ENCODE measurements at places on chromosomes 11 and 22. TPM values are rescaled to one million over a fixed set of nuclear protein-coding genes. Genes with fewer than 3 reads are reported as not detected.
A peak's percentile ranks its signal among the peaks of the same experiment; 100 is the strongest.

PHOX2A gene
- not detected for total RNA-seq

PHF21A gene
- total RNA-seq: 54.3 TPM

PLEKHB1 gene
- total RNA-seq: 29.1 TPM

IFITM10 gene
- 5.5 TPM for total RNA-seq

GRCh38 chr11:1019321-1019910 is 17.1 kb downstream of the MUC6 start:
- no peak for DNase-seq

DNA sequence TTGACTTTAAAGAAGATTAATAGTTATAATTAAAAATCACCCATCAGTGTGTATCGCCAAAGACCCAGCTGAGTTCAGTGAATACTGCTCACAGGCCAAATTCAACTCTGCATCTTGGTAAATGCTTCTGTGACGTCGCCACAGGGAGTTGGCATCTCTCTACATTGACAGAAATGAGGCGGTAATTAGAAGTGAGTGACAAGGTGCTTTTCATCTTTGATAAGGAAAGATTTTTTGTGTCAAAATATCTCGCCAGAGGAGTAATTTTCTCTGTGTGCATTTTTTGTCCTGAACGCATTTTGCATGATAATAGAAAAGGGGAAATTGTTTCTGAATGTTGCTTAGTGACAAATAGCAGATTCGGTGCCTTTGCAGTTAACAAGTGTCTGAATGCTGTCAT is 345.8 kb downstream of the CNTN5 start:
- no peak for DNase-seq

DNA sequence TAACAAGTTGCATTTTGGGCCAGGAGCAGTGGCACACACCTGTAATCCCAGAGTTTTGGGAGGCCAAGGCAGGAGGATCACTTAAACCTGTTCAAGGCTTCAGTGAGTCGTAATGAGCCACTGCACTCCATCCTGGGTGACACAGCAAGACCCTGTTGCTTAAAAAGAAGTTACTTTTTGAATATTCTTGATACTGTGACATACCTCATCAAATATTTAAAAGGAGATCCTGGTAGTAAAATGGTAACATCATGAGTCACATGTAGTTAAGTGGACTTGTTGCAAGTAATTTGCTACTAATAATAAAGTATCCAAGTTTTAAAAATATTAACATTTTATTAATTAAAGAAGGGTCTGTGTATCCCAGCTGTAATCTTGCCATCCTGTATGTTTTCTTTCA is 18.3 kb downstream of the HMGXB4 start:
- DNase-seq: no peak

- DNase-seq: no peak
Observed at GRCh38 chr11:1827931-1828330, 6.9 kb upstream of the SYT8 start.

- peak; percentile 92 for DNase-seq
Observed at GRCh38 chr22:19880786-19881569, 26.3 kb upstream of the GNB1L start.

DNA sequence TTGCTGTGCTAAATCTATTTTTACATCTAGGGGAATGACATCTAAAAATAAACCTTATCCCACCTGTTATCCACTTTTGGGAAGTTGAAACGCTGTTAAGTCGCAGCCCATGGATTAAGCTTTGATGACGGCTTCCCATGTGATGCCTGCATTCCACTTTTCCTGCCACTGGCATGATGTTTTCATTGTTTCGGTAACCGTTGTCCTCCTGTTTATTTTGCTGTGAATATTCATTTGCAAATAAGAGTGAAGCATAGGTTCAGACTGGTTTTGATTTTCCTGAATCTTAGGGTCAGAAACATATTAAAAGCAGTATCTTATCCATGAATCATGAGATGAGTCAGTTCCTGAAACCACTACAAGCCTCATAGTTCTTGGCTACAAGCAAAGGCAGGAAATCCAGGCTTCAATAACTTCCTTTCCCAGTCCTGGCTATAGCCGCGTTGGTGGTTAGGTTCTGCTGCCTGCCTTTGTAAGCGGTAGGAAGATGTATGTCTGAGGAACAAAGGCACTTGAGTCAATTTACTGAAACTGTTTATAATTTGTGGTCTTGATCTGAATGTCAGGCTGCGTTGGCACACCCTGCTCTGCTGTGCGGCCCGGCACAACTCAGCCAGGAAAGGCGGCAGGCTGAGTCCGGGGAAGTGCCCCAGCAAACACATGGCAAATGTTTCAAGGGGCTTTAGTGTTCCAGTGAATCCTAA is 19.4 kb downstream of the TEAD1 start:
- DNase-seq: peak; percentile 92

GRCh38 chr11:122234780-122235179 is 118.8 kb upstream of the BLID start:
- DNase-seq: no peak

DNA sequence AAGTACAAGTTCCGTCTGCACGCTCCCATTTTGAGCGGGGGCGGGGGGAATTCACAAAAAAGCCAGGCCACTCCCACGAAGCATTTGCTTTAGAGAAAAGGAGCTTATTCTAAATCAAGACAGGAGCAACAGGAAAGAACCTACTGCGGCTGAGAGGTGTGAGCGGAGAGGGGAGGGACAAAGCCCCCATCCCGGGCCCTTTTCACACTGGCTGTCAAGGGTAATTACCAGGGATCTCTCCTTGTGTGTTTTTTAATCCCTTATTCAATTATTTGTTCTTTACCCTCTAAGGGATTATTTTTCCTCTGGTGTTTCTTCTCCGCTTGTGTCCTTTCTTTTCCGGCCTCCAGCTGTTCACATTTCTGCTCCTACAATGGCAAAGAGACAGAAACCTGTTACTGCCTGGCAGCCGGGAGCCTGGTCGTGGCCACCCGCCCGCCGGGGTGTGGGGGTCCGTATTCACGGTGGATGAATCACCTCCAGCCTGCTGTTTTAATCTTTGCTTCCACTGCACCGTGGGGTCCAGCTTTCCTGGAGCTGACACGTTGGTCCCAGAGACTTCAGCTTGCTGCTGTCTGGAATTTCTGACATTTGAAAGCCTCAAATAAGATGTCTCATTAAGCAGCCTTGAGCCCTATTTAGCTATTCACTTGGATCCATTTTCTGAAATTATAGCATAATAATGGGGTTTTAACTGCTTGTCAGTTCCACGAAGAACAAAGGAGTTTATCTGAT is 61.4 kb upstream of the FADD start:
- DNase-seq: no peak

DNA sequence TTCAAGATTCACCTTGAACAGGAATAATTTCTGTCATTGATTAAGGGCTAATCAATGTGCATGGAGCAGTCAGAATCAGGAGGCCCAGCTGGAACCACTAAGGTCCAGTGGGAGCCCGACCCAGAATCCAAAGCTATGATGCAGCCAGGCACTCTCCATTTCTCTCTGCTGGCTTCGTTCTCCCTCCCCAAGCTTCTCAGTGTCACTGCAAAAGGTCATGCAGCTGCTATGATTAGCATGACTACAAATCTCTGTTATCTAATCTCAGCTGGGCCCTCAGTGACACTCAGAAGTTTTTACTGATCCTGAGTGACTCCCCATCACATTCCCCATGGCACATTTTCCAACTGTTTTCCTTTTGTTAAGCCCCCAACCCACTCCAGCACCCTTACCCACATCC is 31.1 kb upstream of the PRSS23 start:
- DNase-seq: no peak

DNA sequence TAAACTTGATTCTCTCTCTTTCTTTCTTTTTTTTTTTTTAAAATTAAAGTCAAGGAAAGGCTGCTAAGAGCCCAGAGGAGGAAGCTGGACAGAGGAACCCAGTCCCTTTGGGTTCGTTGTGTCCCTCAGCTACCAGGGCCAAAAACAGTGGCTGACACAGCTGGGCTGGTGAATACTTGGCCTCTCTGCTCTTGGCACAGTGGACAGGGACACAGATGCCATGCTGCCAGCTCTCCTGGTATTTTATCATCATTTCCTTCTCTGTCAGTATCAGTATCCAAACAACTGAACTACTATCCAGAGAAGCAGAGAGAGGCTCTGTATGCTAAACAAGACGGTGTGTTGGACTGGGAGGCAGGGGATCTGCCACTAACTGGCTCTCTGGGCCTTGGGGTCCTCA is 123.7 kb upstream of the CCDC90B start:
- no peak for DNase-seq

DNA sequence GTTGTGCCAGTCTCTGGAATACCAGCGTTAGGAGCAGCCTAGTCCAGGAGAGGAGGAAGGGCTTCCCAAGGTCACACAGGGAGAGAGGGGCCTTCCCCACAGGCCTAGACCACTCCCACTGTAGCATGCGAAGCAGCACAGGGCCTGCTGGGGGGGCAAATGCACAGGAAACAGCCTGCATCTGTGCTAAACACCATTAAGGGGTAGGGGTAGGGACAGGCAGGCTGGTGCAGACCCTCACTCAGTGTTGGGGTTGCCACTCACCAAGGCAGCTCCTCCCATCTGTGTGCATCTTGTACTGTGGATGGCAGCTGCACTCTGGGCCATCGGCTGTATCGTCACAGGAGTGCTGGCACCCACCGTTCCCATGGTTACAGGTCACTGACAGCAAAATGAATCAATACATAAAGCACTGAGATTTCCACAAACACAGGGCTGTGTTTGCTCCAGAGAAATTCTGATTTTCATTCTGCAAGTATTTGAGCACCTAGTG is 24.9 kb downstream of the SCUBE2 start:
- no peak for DNase-seq

- no peak for DNase-seq
Observed at GRCh38 chr11:120521176-120521575, 9.6 kb downstream of the GRIK4 start.

- DNase-seq: no peak
Observed at GRCh38 chr11:111629499-111629898, 27.2 kb downstream of the SIK2 start.

GRCh38 chr11:35839368-35840161 is 104.3 kb upstream of the LDLRAD3 start:
- no peak for DNase-seq

DNA sequence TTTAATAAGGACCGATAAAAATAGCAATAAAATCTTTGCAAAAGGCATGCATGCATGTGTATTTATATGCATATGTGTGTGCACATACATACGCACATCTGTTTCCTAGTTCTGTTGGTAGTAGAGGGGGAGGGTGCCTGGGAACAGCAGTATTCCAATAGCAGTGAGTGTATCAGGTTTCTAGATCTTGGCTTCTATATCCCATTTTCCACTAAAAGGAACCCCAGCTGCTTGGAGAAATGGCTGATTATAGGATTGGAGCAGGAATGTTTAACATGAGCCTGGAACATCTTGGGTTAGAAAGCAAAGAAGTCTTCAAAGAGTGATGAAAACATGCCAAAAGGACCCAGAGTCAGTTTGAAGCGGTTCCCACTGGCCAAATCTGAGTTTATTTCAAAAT is 21.0 kb downstream of the TNRC6B start:
- DNase-seq: no peak

DNA sequence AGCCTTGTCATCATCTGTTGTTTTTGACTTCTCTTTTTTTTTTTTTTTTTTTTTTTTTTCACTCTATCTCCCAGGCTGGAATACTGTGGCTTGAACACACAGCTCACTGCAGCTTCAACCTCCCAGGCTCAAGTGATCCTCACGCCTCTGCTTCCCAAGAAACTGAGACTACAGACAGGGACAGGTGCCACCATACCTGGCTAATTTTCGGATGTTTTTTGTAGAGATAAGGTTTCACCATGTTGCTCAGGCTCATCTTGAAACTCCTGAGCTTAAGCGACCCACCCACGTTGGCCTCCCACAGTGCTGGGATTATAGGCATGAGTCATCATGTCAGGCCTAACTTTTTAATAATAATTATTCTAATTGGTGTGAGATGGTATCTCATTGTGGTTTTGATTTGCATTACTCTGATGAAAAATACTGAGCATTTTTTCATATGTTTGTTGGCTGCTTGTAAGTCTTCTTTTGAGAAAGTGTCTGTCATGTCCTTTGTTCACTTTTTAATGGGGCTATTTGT is 51.3 kb upstream of the OR9G4 start:
- no peak for DNase-seq

DNA sequence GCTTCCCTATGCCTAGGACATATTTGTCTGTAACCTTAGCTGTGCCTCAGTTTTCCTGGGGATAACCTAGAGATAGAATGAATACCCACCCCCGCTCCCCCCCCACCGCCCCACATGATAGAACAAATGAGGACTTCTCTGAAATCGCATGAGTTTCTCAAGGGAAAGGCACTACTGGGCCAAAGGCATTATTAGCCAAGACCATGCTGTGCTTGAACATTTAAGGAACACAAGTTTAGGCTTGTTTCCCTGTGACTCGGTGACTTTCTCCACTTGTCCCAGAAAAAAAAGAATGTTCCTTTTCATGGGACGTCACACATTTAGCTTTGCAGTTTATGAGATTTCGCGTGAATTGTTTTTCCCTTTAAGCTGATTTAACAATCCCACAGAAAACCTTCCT is 51.4 kb upstream of the CRTAM start:
- DNase-seq: no peak

GRCh38 chr11:2122222-2122906 is 16.8 kb downstream of the IGF2 start:
- peak; percentile 35 for DNase-seq

GRCh38 chr11:119712459-119713358 is 16.3 kb downstream of the NECTIN1 start:
- no peak for DNase-seq

DNA sequence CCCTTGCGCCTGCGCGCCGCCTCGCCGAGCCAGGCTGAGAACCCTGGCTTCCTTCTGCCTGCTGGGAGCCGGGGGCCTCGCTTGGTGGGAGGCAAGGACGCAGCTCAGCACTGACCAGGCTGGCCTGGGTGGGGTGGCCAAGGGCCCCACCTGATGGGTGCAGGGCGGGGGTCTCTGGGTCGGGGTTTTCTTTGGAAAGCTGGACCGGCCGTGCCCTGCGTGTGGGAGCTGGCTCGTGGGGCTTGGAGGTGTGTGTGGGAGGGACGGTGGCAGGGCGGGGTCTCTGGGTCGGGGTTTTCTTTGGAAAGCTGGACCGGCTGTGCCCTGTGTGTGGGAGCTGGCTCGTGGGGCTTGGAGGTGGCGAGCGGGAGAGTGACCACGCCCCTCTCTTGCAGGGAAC is 6.2 kb downstream of the GRAMD4 start:
- no peak for DNase-seq

GRCh38 chr11:12715941-12716340 is 41.7 kb downstream of the TEAD1 start:
- DNase-seq: no peak

DNA sequence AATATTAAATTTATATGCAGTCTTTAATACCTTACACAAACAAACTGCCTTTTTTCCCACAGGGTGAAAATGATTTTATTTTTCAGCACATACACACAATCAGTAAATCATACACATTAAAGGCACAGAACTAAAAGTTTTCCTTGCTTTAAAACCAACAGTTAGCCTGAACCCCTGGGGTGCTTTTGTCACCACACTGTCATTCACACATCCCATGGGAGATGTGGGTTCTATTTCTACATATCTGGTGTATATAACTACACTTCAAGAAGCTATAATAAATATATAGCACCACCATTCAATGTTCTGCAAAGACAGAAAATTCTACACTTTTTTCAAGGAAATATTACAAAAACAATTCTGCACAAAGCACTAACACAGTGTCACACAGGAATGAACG is 197.0 kb downstream of the GUCY1A2 start:
- DNase-seq: no peak
